ENCODE measurements at places on chromosomes 7 and 10.

DNA sequence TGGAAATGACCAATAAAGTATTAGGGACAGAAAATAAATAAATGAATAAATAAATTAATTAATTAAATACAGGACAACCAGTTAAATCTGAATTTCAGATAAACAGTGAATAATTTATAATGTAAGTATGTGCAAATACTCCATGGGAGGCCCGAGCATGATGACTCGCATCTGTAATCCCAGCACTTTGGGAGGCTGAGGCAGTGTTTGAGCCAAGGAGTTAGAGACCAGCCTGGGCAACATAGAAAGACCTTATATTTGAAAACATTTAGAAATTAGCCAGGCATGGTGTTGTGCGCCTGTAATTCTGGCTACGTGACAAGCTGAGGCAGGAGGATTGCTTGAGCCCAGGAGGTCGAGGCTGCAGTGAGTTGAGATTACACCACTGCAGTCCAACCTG is 123.7 kb downstream of the CUL2 start:
- no peak for DNase-seq

DNA sequence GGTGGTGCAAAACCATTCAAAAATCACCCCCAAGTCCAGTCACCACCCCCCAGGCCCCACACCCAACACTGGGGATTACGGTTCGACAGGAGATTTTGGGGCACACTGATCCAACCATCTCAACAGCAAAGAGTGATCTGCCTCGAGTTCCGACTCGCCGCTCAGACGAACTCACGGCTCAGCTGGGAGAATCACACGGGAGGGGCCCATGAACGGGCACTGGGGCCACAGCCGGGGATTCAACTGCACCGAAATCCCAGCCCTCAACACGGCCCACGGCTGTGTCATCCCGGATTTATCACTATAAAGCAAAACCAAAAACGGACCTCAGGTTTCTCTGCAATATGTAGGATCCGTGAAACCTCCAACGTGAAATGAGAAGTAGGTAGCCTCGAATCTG is 460.0 kb downstream of the DNAJB6 start:
- no peak for DNase-seq

DNA sequence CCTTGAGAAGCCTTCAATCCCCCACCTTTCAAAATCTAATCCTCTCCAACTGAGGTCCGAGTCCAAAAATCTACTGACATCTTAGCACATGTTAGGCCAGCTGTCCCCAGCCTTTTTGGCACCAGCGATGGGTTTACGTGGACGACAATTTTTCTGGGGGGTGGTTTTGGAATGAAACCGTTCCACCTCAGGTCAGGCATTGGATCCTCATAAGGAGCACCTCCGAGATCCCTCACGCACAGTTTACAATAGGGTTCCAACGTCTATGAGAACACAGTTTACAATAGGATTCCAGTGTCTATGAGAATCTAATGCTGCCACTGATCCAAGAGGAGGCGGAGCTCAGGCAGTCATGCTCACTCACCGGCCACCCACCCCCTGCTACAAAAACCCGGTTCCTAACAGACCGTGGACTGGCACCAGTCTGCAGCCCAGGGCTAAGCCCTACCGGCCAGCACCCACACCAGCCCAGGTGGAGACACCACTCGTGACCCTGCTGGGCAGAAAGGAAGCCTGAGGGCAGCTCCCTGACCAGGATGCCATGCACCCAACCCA is 107.6 kb downstream of the DIP2C start:
- DNase-seq, result no peak

- DNase-seq, result no peak
These were observed 56.6 kb upstream of the CALD1 start for GRCh38 chr7:134722786-134723322.

- no peak for DNase-seq
These were observed 952 bp downstream of the DIP2C start for GRCh38 chr10:688312-689120.

- DNase-seq, result no peak
These were observed 47.8 kb downstream of the SHH start for GRCh38 chr7:155764438-155764793.

- DNase-seq, result peak; percentile 61
These were observed 36.7 kb upstream of the ABLIM1 start for GRCh38 chr10:114694752-114695151.

DNA sequence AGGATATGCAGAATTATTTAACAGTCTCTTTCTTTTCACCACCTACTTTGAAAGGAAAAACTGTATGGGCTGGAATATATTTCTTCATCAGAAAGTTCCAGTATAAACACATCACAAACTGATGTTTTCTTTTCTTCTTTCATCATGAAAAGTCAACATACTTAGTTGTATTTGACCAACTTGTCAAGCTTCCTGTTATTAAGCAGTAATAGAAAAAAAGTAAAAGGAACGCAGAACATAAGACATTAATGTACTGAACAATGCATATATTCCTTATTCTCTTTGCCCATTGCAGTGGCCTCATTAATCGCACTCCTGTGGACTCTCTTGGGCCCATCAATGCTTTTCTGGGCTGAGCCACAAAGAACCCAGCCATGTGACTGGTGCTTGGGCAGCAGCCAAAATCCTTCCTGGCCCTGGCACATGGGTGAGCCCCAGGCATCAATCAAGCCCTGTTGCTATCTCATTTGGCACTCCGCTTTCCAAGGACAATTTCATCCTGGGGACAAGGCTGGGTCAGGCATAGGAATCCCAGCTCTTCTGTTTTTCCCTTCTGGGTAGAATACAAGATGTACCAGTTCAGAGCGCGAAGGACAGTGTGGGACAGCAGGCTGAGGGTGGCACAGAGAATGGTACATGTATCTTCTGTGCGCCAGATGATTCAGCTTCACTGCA is 42.3 kb downstream of the RHOBTB1 start:
- no peak for DNase-seq

DNA sequence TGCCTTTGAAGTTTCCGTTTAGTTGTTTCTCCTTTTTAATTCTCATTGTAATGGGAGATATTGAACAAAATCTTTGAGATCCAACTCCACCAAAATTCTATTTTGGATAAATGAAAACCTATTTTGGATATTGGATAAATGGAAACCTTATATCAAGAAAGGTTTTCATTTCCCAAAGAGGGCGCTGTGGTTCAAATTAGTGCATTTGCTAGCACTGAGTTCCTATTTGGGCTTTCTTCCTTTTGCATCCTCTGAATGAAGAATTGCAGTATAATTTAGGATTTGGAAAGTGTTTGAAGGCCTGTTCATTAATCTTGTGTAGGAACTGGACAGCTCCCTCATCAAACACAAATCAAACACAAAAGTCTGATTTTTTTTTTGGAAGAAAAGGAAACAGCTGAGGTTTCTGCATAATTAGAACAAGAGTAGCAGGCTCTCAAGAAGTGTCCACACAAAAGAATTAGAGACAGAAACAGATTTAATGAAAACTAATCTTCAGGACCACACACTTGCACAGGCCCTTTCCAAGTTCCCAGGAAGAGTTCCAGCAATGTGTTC is 80.8 kb upstream of the KLF14 start:
- DNase-seq, result peak; percentile 26

- no peak for DNase-seq
These were observed 2.1 kb upstream of the IL6 start for GRCh38 chr7:22724861-22725260.

- DNase-seq, result no peak
These were observed 85.4 kb upstream of the VOPP1 start for GRCh38 chr7:55657654-55658053.

DNA sequence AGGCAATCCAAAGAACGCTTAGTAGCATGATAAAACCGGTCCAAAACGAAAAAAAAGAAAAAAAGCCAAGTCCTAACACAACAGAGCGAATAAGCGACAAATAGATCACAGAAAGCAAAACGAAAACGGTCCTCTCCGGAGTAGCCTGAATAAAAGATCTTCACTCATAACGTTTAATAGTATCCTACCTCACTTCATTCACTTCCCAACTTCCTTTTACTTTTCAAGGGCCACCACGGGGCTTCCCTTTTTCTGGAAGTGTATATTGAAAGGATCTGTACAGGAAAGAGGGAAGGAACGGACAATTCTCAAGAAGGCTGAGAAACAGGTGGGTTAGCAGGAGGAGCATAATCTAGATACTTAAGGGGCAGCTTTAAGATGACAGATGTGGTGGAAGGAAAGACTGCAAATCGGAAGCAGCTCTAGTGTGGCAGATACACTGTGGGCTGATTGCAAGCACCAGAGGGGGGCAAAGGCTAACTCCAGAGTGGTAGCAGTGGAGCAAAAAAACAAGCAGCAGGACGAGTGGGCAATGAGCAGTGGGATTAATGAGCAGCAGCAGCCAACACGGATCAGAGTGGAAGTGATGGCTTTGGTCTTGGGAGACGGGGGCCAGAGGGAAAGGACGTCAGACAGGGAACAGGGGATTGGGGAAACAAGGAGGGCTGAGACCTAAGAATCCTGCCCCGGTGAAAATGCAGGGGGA is 866 bp downstream of the CNOT4 start:
- no peak for DNase-seq

DNA sequence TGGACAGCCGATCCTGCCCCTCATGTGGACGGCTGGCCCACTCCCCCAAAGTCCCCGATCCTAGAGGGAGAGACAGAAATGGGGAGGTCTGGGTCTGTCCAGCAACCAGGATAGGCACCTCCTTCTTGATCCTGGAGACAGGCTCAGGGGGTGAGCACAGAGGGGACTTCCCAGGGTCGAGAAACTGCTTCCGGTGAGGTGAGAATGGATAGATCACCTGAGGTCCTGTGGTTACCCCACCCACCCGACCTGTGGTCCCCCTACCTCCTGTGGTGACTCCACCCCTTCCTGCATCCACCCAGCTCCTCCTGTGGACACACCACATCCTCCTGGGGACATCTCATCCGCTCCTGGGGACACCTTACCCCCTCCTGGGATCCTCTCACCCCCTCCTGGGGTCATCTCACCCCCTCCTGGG is 27.4 kb upstream of the RASGEF1A start:
- DNase-seq, result no peak

GRCh38 chr10:97683556-97684367 is 3.3 kb downstream of the AVPI1 start:
- no peak for DNase-seq

DNA sequence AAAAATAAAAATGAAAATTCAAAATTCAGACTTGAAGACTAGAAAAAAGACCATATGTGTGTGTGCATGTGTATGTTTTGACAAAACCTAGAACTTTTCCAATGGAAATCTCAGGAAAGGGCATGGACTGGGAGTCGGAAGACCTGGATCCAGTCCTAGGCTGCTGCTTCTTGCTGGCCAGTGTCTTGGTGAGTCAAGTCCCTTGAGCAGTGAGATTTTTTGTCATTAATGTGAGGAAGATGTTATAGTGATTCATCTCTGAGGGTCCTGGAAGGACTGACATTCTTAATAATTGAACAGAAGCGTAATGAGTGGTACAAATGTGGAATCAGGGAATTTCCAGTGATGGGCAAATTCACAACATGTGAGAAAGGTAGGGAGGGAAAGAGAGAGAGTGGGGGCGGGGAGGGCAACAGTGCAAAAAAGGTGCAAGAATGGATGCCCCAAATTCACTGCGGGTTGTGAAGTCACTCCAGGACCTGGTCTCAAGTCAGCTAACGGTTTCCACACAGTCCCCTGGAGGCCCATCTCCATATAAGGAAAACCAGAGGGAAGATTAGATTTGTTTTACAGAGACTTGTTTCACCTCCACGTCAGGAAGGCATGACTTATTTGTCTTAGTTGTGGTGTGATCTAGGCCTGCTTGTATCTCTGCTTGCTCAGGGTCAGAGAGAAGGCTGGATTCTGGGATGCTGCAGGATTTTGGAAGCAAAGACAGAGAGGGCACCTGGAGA is 201.7 kb downstream of the BUB3 start:
- no peak for DNase-seq

- DNase-seq, result peak; percentile 34
These were observed 1.0 kb upstream of the LRRN3 start for GRCh38 chr7:111089822-111090426.

DNA sequence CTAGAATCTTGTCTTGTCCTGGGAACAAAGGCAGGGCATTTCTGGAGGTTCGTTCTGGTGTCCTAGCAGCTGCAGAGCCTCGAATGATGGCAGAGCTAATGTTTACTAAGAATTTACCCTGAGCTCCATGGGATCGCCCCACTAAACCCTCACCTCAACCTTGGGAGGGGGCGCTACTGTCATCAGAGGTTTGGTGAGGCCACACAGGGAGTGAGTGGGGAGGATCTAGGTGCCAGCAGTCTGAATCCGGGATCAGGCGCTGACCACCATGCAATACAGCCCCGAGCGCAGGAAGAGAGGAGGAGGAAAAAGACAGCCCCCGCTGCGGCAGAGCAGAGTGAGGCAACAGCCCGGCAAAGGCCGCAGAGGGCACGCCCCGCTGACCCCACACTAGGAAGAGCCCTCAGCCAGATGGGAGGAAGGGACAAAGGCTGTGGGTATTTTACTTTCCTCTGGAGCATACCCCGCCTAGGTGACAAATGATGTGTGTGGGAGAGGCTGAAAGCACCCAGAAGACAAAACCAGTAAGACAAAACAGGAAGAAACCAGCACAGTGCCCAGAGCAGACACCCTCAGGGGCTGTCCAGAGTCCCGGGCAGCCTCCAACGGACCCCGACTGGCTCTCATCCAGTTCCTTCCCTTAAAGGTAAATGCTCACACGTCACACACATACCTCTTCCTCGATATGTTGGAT is 103.5 kb downstream of the FAM53B start:
- no peak for DNase-seq

DNA sequence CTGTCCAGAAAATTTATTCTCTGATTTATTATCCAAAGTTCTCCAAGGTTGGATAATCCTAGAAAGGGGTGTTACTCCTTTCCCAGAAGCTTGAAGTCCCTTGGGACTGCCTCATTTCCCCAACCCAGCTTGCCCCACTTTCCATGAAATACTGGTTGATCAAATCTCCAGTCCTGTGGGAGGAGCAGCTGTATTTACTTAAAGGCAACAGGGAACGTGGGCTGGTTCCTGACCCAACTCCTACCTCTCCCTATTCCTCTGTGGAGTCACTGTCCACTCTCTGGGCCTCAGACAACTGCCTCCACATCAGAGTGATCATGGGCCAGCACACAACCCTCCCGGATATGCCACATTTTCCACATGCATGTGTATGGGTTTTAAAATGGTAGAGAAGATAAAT is 166.2 kb upstream of the PRR15 start:
- DNase-seq, result no peak

DNA sequence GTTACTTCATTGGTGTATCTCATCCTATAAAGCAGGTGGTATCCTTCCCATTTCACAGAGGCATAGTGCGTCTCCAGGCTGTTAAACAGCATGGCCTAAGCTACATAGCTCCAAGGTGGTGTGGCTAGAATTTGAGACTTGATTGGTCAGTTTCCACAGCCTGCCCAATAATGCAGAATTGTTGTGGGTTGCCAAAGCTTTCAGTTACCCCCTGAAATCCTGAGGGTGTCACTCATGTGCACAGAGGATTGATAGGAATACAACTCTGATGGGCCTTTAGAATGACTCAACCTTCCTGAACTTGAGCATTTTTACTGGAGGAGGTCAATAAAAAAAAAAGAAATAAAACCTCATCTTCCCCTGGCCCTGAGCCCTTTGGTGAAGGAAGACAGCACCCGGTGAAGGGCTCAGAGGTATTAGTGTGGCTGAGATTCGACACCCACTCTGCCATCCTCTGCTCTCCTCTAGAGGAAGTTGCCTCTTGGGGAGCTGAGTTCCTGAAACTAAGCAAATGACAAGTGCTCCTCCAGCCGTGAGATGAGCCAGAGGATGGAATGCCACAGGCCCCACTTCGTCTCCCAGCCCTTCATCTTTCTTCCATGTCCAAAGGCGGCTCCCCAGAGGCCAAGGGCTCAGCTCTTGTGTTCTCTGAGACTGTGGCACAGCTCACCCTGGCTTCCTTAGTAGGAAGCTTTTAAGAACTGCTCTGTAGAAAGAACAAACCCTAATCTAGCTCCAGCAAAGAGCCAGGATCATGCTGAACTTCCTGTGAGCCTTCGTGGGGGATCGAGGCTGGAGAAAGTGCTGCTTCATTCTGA is 1.0 kb downstream of the ACSL5 start:
- DNase-seq, result peak; percentile 88
